Subcutaneous adipose tissue (tissue), 4 donors: ENCODE measurements at places on chromosomes 4 and X. TPM values are rescaled to one million over a fixed set of nuclear protein-coding genes. Genes with fewer than 3 reads are reported as not detected.

Gene MND1
- not detected for total RNA-seq

Gene COX18
- total RNA-seq, result 13.2 TPM

Gene HERC5
- 6.5 TPM for total RNA-seq

Gene GLRA2
- not detected for total RNA-seq

Gene MAGED4B
- total RNA-seq, result not detected

Gene TMEM150C
- total RNA-seq, result 39.9 TPM

Gene TNIP3
- not detected for total RNA-seq

Gene IDH3G
- total RNA-seq, result 69.9 TPM

Gene CORIN
- total RNA-seq, result not detected

Gene GALNTL6
- total RNA-seq, result not detected

Gene NWD2
- 20.2 TPM for total RNA-seq

Gene NALF2
- not detected for total RNA-seq

Gene MEPE
- not detected for total RNA-seq

Gene TCEAL7
- total RNA-seq, result 4.8 TPM

Gene UCP1
- total RNA-seq, result not detected

Gene FAM156B
- total RNA-seq, result 41.6 TPM

Gene GPR82
- 0.38 TPM for total RNA-seq

Gene AWAT2
- not detected for total RNA-seq

Gene ATP6AP2
- total RNA-seq, result 168 TPM

Gene CCDC149
- total RNA-seq, result 20.3 TPM

Gene LANCL3
- total RNA-seq, result 0.68 TPM

Gene JADE3
- 8.1 TPM for total RNA-seq

Gene FAM241A
- 26.1 TPM for total RNA-seq

Gene SNCA
- 26.2 TPM for total RNA-seq

Gene SERPINA7
- total RNA-seq, result not detected

Gene YY2
- total RNA-seq, result 2.9 TPM
